ENCODE measurements at places on chromosomes 6 and 20.
A peak's percentile ranks its signal among the peaks of the same experiment; 100 is the strongest.

DNA sequence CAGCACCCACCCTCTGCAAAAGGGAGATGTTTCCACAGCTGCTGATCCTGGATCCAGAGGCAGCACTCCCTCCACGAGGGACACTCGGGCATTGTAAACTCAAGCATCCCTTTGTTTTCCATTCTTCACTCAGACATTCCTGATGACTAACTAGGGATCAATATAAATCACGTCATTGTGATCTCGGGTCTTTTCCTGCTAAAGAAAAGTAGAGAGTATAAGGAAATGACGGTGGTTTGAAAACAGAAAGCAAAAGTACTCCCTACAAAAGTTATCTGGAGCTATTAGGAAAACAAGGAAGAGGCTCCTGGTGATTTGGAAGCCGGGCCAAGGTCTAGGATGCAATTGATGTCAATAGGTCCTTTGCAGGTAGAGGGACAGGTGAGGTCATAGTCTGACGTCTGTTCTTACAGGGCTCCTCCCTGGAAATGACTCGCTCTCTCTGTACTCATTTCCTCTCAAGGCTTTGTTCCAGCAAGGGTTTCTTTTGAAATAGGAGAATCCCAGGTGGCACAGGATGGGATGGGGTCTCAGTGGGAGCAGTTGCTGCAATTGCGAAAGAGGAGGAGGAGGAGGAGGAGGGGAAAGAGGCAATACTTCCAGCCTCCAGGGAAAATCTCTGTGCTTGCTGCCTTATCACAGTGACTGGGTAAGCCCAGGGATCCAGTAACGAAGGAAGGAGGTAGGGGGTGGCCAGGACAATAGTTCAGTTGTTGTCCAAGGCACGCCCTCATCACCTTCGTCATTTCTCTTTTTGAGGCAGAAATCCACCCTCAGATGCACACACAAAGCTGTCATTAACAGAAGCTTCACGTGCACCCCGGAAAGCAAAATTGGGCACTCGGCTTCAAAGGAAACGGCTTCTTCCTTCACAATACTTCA, 222.8 kb downstream of the LY86 start:
- peak; percentile 73 for DNase-seq

- no peak for DNase-seq
These were observed 231.8 kb upstream of the RREB1 start for GRCh38 chr6:6875818-6876470.

DNA sequence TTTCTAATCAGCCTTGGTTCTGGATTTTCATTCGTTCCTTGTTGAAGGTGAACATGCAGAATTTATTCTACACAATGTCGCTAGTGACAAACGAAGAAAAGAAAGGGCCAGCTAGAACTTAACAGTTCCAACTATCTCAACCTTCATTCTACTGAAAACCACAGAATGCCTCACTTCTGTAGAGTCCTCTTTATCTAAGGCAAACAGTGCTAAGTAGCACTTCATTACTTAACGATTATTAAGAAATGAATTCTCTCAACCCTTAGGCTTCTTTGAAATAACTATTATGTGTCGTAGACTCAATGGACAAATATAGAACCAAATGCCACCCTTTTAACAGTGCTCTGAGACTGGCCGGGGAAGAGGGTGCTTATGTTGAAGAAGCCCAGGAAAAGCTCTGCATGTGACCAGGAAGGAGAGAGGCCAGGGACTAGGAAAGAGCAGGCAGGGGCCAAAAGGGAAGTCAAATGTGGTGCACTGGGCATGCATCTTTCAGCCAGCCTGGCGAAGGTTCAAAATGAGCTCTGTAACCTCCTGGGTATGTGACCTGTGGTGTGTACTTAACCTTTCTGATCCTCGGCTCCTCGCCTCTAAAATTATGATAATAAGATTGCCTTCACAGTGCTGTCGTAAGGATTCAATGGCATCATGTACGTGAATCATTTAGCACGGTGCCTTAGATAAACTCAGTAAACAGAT, 55.4 kb upstream of the BMP2 start:
- no peak for DNase-seq

DNA sequence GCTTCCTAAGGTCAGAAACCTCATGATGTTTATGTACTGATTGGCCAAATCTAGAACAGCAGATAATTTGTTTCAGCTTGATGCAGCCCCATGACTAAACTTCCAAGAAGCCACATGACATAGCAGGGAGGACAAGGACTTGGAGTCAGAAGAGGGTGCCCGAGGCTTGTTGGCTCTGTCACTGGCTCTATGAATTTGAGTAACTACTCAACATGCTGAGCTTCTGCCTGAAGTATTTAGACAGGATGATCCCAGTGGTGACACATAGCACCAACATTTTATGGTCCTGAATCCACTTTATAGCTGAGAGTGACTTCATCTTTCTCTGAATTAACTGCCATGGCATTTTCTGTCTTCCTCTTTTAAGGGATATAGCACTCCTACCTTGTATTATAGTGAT, 13.5 kb upstream of the TBX18 start:
- no peak for DNase-seq

DNA sequence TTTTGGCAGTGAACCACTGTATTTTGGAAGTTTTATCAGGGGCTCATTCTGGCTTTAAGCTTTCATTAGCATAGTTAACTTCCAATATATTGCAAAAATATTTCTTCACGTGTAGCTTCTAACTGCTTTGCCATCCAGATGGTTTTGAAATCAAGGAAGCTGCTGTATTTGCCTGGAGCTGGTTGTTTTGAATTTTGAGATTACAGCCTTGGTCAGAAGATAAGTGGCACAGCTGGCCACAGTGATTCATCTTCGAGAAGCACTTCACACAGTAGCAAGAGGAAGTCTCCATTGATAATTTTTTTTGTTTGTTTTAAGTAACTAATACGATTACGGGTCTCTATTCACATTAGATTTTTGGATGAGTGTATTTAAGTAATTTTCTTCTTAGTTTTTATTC, 3.8 kb downstream of the APCDD1L start:
- no peak for DNase-seq

GRCh38 chr6:100435299-100435698, 29.4 kb downstream of the SIM1 start:
- DNase-seq, result no peak

- no peak for DNase-seq
These were observed 142.6 kb downstream of the MAP3K7 start for GRCh38 chr6:90444160-90444714.

DNA sequence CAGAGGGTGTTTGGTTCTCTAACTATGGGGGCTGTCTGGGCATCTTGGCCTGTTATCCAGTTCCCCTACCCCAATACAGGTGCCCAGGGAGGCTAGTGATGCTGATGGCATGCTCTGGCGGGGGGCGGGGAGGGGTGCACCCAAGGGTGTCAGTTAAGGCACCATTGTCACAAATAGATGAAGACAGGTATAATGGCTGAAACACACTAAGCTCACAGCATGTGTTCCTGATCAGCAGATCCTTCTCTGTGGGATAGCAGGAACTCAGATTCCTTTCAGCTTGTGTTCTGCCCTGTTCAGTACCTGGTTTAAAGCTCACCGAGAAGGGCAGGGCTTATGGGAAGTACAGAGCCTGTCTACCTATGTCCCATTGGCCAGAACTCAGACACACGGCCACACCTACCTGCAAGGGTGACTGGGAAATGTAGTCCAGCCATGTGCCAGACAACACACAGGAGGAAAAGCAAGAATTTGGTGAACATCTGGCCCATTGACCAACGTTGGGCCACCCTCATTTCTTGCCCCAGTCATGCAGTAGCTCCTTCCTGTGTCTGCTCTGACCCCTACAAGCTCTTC, 3.4 kb upstream of the RSPO4 start:
- no peak for DNase-seq

GRCh38 chr6:140874066-140874465, 1258.7 kb upstream of the GJE1 start:
- DNase-seq, result no peak

- DNase-seq, result no peak
These were observed 29.8 kb downstream of the PLCG1 start for GRCh38 chr20:41167118-41167470.

Measured in NCI-H510A (cell line).